ENCODE measurements at places on chromosomes 5 and 9.

GRCh38 chr9:110198357-110198756 lies 9.6 kb downstream of the C9orf152 start:
- DNase-seq, result no peak

- DNase-seq, result no peak
Measured at GRCh38 chr9:33684831-33685230, 110.5 kb upstream of the PRSS3 start.

- DNase-seq, result no peak
Measured at GRCh38 chr9:21322911-21323461, 12.2 kb downstream of the KLHL9 start.

- DNase-seq, result no peak
Measured at GRCh38 chr5:179793468-179794139, at the start of gene LTC4S. Gene LTC4S, plus strand, starts transcription at chr5:179793986. Its CDS starts 95 bp downstream, at chr5:179794081.

- DNase-seq, result no peak
Measured at GRCh38 chr9:17315341-17315740, 180.5 kb downstream of the CNTLN start.

GRCh38 chr9:27933210-27934025 lies 360.1 kb upstream of the C9orf72 start:
- no peak for DNase-seq

GRCh38 chr9:136460772-136461325 lies 21.2 kb upstream of the INPP5E start:
- no peak for DNase-seq

- DNase-seq, result no peak
Measured at GRCh38 chr9:93306579-93307091, 122.7 kb downstream of the WNK2 start.

DNA sequence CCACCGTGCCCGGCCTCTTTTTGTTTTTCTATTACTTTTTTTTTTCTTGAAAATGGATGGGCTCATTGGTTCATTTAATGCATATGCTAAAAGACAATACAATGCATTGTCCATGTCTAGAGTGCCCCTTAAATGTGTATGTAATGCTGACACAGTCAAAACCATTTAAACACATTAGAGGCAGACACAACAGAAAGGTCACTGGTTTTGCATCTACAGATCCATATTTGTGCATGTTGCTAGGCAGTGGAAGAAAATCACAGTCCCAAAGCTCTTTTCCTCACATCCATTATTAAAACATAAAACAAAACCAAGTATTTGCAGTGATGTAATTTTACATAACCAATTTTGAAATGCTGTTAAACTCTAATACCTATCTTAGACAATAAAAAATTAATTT lies 389.0 kb downstream of the TAF11L14 start:
- DNase-seq, result no peak

- DNase-seq, result no peak
Measured at GRCh38 chr5:160956051-160956450, 104.0 kb upstream of the ATP10B start.

DNA sequence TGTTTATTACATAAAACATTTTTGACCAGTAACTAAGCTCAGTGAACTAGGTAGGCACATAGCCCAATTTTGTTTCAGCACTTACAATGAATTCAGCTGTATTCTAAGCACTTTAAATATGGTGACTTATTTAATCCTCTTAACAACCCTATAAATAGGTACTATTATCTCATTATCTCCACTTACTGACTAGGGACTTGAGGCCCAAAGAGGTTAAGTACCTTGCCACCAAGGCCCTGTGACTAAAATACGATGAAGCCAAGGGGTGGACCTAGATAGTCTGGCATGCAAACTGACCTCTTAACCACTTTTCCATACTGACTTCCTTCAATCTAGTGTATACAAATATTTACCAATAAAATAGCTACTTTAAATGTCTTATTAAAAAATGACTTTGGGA lies 266.4 kb downstream of the ZNF608 start:
- no peak for DNase-seq

DNA sequence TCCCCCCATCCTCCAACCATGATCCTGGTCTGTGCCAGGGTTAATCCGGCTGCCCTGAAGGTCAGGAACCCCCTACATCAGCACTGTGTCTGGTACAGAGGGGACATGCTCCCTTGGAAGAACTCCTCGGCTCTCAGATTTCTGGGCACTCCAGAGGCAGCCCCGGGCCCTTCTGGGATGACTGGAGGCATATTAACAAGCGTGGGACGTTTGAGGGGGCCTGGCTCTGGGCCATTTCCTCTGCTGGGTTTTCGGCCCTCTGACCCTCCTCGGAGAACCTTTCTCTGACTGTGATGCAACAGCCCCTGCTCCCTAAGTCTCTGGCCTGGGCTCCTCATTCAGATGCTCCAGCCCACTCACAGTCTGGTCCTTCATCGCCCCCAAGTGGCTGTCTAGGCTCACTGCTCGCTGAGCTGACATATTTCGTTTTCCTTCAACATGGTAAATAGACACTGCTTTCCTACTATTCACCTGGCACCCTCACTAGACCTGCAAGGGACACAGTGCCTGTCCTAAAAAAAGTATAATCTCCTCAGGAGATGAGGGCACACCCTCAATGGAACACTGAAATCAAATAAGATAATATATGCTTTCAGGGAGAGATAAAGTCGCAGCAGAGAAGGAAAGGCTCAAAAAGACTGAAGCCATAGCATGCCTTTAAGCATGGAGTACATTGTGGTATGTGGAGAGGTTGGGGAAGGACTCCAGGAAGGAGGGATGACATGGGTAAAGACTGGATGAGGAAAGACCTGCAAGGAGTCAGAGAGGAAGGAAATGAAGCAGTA lies 404.7 kb upstream of the TRPC7 start:
- peak; percentile 54 for DNase-seq

DNA sequence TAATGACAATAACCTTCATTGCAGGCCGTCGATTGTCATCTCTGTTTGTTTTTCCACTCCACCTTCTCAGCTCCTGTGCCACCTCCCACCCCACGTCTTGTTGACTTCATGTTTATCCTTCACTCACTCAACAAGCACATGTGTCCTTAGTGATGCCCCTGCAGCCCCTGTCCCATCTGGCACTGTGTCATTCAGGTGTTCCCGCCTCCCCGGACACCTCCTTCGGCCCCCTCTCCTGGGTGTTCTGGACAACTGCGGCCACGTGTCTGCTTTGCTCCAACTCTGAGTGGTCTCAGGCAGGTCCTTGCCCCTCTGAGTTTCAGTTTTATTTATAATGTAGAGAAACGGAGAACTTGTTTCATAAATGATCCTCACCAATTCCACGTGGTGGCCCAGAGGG lies 91.0 kb upstream of the COL5A1 start:
- DNase-seq, result no peak

Data from small intestine (tissue), 16 donors.